ENCODE measurements at places on chromosomes 12 and 14. TPM values are rescaled to one million over a fixed set of nuclear protein-coding genes. Genes with fewer than 3 reads are reported as not detected.

- DNase-seq: no peak
These were observed 49.8 kb upstream of the ANO6 start for GRCh38 chr12:45166056-45166455.

- DNase-seq: no peak
These were observed 291.0 kb downstream of the FUT8 start for GRCh38 chr14:65703521-65703920.

DNA sequence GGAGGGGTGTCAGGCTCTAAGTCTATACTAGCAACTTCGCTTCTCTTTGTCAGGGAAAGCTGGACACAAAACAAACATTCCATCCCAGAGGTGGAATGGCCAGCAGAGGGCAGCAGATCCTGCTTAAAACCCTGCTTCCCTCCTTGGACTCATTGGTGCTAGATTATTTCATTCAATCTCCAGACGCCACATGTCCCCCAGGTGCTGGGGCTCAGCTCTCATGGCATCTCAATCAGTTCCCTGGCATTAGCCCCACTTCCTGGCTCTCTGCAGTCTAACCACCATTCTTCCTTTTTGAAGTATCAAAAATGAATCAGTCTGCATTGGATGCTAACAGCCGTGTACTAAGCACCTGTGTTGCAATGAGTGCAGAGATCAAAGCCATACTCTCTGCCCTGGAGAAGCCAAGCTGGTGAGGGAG, 8.1 kb upstream of the PPP1R1A start:
- peak; percentile 29 for DNase-seq

GRCh38 chr14:70708717-70709570, 67.2 kb downstream of the TTC9 start:
- DNase-seq: no peak

- DNase-seq: no peak
These were observed 60.0 kb downstream of the FAR2 start for GRCh38 chr12:29208936-29209701.

Gene HHIPL1
- polyA plus RNA-seq: 1.1 TPM

DNA sequence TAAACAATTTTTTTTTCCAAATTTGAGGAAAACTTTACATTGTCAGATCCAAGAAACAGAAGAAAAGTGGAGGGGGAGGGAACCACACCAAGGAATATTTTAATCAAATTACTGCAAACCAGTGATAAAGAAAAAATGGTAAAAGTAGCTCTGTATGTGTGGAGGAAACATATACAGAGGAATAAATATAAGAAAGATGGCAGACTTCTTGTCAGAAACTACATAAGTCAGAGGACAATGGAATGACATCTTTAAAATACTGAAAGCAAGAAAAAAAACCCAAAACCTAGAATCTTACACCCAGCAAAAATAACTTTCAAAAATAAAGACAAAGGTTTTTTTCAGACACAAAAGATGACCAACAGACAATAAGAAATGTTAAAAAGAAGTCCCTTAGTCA, 10.2 kb upstream of the LLPH start:
- DNase-seq: no peak

Gene RASAL1
- polyA plus RNA-seq: not detected
